H7 (cell line): ENCODE measurements at places on chromosomes 16 and 17. TPM values are rescaled to one million over a fixed set of nuclear protein-coding genes. Genes with fewer than 3 reads are reported as not detected.

The KRTAP4-4 gene
- not detected in 2 replicates for total RNA-seq

The KRT12 gene
- total RNA-seq = not detected in 2 replicates

The VAT1L gene
- total RNA-seq = 18.6 and 19.5 TPM in 2 replicates

The G6PC1 gene
- not detected in 2 replicates for total RNA-seq

The CD79B gene
- 2.4 and 2.6 TPM in 2 replicates for total RNA-seq

The PRDM7 gene
- not detected in 2 replicates for total RNA-seq

The SAMD14 gene
- 7.8 and 8.2 TPM in 2 replicates for total RNA-seq

The HSD11B2 gene
- total RNA-seq = 25.1 and 35.1 TPM in 2 replicates

The HS3ST3B1 gene
- 3.8 and 4.9 TPM in 2 replicates for total RNA-seq

The HNF1B gene
- 0.30 and 1.1 TPM in 2 replicates for total RNA-seq

The SHCBP1 gene
- 10.0 and 13.4 TPM in 2 replicates for total RNA-seq

The SLC46A1 gene
- 5.7 and 6.7 TPM in 2 replicates for total RNA-seq

The TLCD2 gene
- total RNA-seq = 0.04 and 0.45 TPM in 2 replicates

The TPSAB1 gene
- not detected in 2 replicates for total RNA-seq

The NGFR gene
- 7.9 and 8.7 TPM in 2 replicates for total RNA-seq

The LITAFD gene
- not detected in 2 replicates for total RNA-seq

The CALCOCO2 gene
- 19.4 and 23.1 TPM in 2 replicates for total RNA-seq

The ZPBP2 gene
- not detected in 2 replicates for total RNA-seq

The KRT9 gene
- total RNA-seq = not detected in 2 replicates

The PLD2 gene
- total RNA-seq = 36.5 and 42.6 TPM in 2 replicates

The PPP1R1B gene
- total RNA-seq = 8.3 and 11.8 TPM in 2 replicates

The CCL18 gene
- total RNA-seq = not detected in 2 replicates

The SCNN1B gene
- total RNA-seq = 1.5 and 1.6 TPM in 2 replicates
